ENCODE measurements at places on chromosomes 3 and 15.

- no peak for DNase-seq
These were observed 125.8 kb downstream of the P2RY1 start for GRCh38 chr3:152960684-152961083.

DNA sequence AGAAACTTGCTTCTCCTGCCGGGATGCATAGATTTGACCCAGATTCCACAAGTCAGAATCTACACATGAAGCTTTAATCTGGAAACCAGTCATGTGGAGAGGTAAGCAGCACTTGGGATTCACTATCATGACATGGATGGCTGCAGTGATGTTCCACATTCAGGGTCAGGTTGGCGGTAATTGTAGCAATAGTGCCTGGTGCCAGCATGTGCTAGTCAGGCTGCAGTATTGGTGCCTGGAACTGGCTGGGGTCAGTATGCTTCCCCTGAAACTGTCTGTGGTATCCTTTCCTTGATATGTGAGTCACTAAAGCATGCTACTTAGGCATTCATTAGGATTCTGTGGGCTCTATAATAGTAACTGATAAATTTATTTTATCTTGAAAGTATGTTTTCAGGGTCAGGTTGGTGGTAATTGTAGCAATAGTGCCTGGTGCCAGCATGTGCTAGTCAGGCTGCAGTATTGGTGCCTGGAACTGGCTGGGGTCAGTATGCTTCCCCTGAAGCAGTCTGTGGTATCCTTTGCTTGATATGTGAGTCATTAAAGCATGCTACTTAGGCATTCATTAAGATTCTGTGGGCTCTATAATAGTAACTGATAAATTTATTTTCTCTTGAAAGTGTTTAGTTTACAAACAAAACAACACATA is 1439.2 kb downstream of the ZPLD1 start:
- DNase-seq: no peak

DNA sequence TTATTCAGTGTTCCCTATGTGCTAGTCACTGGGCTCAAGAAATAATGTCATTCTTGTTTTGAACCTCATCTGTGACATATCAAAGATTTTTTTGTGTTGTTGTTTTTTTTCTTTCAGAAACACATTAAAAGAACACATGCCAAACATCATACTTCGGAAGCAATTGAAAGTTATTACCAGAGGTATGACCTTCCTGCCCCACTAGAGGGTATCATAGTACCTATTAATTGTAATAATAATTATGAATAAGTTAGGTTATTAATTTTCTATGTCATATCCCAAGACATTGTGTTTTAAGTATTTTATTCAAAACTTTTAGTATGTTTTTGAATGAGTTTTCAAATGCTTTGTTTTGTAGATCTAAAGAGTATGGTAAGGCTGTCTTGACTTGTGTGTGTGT is 65.7 kb downstream of the CDIN1 start:
- DNase-seq: no peak

- DNase-seq: no peak
These were observed 33.2 kb downstream of the ITGB5 start for GRCh38 chr3:124854009-124854408.

DNA sequence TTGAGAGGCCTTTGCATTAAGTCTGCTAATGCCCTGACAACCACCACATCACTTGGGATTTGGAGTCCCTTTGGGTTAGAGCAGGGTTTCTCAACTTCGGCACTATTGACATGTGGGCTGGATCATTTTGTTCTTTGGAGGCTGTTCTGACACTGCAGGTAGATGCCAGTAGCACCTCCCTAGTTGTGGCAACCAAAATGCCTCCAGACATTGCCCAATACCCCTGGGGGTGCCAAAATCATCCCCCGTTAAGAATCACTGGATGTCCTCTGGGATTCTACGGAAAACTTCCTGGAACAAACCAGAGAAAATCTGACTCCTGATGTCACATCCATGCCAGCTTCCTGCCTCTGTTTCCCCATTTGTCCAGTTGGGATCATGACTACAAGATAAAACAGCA is 37.2 kb upstream of the BLM start:
- no peak for DNase-seq

DNA sequence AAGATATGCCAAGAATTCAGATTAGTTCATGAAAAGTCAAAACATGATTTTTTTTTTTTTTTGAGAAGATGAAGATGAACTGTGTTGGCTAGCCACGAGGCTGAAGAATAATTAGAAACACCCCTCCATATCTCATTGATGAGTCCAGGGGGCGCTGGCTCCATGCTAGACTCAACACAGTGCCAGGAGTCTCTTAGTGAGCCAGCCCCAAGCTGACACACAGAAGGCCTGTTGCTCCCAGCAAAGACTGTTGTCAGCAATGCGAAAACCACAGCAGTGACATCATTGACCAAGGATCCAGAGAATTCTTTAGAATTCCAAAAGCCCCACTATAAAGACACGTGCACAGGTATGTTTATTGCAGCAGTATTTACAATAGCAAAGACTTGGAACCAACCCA is 185.2 kb downstream of the ANXA2 start:
- no peak for DNase-seq

Measured in GM13976 (cell line).